Thoracic aorta (tissue), 2 donors: ENCODE measurements at places on chromosomes 2 and 18. TPM values are rescaled to one million over a fixed set of nuclear protein-coding genes. Genes with fewer than 3 reads are reported as not detected.

- DNase-seq: no peak
Observed at GRCh38 chr2:236805800-236806531, 236.3 kb downstream of the ACKR3 start.

- DNase-seq: no peak
Observed at GRCh38 chr18:42635378-42636048, 480.0 kb downstream of the RIT2 start.

DNA sequence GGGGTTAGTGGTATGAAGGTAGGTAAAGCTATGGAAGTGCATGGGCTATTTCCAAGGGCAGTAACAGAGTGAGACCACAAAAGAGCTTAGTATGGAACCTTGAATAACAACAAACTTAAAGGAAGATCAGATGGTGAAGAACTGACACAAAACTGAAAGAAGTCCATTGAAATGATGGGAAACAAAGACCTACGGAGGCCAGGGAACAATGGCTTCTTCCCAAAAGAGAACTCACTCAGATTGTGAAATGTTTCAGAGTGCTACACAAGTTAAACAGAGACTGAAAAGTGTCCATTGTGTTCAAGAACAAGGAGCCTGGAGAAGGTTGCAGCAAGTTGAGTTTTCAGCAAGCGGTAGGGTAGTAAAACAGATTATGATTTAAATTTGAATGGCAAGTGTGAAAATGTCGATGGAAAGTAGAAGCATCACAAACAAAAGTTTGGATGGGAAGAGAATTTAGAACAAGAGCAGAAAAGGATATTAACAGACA, 700.0 kb upstream of the NXPH2 start:
- DNase-seq: no peak

The CTAGE1 gene
- not detected for total RNA-seq

DNA sequence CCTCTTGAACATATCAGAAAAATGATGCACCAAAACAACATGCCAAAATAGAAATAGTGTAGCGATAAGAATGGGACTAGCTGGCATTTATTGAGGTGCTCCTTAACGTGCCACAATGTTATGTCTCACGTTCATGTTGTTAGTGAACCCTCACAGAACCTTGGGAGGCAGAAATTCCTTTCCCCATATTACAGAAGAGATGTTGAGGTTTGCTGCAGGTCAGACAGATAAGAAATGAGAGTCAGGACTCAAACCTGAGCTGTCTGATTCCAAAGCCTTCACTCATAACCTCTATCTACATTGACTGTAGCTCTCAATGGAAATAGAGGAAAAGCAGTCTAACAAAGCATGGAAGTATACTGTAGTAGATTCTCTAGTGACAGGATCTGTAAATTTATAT, 163.3 kb upstream of the STK17B start:
- DNase-seq: no peak

The KHK gene
- total RNA-seq: 2.6 TPM

The DUSP2 gene
- 22.2 TPM for total RNA-seq

- no peak for DNase-seq
Observed at GRCh38 chr2:154457286-154457685, 241.2 kb upstream of the KCNJ3 start.

The CAPN14 gene
- total RNA-seq: 0.14 TPM

- no peak for DNase-seq
Observed at GRCh38 chr18:37391698-37392548, 173.7 kb downstream of the CELF4 start.

The ABCB11 gene
- total RNA-seq: not detected
